ENCODE measurements at places on chromosomes 12 and 14. TPM values are rescaled to one million over a fixed set of nuclear protein-coding genes. Genes with fewer than 3 reads are reported as not detected.

Gene P3H3
- total RNA-seq, result 29.5 TPM

Gene KERA
- not detected for total RNA-seq

Gene PAWR
- 18.6 TPM for total RNA-seq

Gene GLTP
- total RNA-seq, result 23.6 TPM

Gene FKBP11
- 14.2 TPM for total RNA-seq

- DNase-seq, result no peak
These were observed 6.1 kb upstream of the GPRC5A start for GRCh38 chr12:12885096-12885792.
